Left hindlimb (tissue), 1 donor: ENCODE measurements at places on chromosomes 1 and 21.

GRCh38 chr1:54480525-54480848, 67.5 kb upstream of the ACOT11 start:
- DNase-seq, result peak; percentile 67

- peak; percentile 72 for DNase-seq
Observed at GRCh38 chr1:25232866-25233784, 823 bp upstream of the SYF2 start.

DNA sequence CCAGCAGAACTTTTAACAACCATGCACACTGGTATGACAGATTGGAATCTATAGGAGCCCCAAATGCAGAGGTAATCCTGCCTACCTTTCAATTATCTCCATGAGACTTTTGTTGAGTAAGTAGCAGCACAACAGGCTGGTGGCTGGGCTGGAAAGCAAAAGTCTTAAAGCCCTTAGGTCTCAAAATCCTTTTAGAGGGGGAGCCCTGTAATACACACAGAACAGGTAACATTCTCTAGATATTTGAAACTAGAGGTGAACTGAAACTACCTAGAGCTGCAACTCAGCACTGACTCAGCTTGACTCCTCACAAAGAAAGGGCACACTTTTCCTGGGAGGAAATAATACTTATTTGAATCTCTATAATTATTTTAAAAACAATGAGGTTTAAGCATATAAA, 71.5 kb downstream of the CLCA4 start:
- DNase-seq, result no peak

- DNase-seq, result peak; percentile 38
Observed at GRCh38 chr1:165152727-165153126, 203.8 kb downstream of the LMX1A start.

- no peak for DNase-seq
Observed at GRCh38 chr1:225863167-225863566, 19.0 kb downstream of the TMEM63A start.

GRCh38 chr1:17118706-17119075, 560 bp downstream of the PADI2 start:
- no peak for DNase-seq

DNA sequence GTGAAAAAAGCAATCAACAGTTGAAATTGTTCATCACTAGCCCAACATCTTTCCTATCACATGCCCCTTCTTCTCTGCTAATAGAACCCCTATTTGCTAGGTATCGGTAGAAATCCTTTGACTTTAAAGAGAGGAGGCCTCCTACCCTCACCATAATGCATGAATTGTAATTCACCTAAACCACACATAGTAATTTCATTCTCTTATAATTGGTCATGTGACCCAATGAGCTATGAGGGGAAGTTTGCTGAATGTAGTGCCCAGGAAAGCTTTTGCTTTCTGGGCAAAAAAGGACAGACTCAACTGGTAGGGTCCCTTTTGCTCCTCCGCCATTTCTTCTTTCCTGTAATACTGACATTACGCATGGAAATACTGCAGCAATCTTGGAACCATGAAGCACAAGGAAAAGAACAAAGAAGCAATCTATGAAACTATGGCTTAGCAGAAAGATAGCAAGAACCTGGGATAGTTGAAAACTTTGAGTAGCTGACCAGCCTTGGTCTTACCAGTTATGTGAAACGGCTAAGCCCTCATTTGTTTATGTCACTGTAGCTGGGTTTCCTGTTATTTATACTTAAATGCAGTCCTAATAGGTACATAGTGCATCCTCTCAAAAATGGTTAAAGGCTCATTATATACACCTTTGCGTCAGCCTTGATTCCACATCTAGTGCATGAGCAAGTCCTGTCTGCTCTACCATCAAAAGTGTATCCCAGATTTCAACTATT, 10.2 kb upstream of the CHI3L2 start:
- DNase-seq, result no peak

GRCh38 chr1:225488676-225489075, 60.8 kb upstream of the LBR start:
- no peak for DNase-seq

GRCh38 chr1:7407544-7407895, 363.6 kb upstream of the VAMP3 start:
- DNase-seq, result no peak

DNA sequence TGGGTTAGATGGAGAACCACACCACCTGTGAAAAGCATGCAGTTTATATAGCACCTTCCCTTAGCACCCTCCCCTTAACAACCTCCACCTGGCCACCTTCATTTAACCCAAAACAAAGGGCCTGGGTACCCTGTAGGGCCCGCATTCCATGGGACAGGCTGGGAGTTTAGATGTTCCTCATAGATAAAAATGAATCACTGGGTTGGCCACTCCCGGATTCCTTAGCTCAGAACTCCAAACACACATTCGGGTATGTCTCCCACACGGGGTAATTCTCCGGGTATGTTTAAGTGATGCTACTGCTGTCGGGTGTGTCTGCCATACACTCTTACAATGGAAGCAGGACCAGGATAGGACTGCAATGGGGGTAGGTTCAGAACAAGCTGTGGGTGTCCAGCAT, 43.9 kb upstream of the FOXO6 start:
- no peak for DNase-seq

- DNase-seq, result no peak
Observed at GRCh38 chr1:998995-999724, 737 bp downstream of the HES4 start.

GRCh38 chr1:226104671-226105121, 42.2 kb downstream of the H3-3A start:
- DNase-seq, result no peak

DNA sequence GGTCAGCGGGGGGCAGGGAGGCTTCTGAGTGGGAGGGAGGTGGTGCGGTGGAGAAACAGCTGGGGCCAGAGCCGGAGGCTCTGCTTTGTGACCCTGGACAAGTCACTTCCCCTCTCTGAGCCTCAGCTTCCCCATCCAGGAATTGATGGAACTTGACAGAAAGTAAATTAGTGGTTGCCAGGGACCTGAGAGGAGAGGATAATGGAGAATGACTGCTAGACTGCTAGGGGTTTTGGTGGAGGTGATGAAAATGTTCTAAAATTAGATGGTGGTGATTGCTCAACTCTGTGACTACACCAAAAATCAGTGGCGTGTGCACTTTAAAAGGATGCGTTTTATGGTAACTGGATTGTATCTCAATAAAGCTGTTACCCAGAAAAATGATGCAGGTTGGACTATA, 100.9 kb downstream of the ARHGEF10L start:
- DNase-seq, result no peak

DNA sequence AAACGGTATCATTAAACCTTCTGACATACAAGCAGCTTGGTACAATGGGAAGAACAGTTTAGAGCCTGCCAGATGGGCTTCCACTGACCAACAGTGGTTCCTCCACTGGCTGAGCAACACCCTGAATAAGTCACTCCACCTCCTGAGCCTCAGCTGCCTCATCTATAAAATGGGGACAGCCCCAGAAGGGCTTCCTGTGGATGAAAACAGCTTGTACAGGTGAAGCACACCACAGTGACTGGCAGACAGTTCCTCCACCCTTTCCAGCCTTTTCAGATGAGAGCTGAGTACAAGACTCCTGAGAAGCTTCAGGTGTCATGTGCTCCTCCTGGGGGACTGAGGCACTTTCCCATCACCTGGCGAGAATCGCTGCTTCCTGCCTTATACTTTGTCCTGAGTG, 2.1 kb downstream of the CAPZB start:
- DNase-seq, result no peak

GRCh38 chr1:9909234-9910046, 629 bp downstream of the CTNNBIP1 start:
- DNase-seq, result no peak

DNA sequence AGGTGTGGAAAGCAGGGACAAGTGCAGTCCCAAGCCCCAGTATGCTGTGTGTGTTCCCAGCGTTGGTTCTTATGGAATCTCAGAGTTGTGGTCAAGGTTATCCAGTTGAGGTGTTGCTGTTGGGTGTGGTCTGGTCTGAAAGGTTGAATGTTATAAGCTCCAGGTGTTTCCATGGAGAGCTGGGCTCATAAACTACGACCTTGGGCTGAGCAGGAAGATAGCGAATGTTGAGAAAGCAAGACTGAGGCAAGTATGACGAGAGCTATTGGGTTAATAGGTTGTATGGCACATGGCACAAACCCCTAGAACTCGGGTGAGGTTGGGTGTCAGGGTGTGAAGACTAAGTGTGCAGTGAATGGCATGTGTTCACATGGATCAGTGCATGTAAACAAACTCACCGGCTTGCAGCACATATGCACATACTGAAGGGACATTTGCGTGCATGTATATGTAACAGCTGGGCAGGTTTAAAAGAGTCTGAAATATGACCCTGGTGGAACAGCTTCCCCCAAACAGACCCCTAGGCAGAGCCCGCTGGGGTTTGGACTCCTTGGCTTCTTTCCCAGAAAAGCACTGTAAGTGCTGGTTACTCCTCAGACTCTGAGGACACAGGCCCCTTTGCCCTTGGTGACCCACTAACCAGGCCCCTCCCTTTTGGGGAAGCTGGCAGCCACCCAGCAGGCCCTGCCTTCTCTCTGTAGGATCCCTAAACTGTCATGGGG, 117.5 kb downstream of the NAV1 start:
- DNase-seq, result peak; percentile 90

DNA sequence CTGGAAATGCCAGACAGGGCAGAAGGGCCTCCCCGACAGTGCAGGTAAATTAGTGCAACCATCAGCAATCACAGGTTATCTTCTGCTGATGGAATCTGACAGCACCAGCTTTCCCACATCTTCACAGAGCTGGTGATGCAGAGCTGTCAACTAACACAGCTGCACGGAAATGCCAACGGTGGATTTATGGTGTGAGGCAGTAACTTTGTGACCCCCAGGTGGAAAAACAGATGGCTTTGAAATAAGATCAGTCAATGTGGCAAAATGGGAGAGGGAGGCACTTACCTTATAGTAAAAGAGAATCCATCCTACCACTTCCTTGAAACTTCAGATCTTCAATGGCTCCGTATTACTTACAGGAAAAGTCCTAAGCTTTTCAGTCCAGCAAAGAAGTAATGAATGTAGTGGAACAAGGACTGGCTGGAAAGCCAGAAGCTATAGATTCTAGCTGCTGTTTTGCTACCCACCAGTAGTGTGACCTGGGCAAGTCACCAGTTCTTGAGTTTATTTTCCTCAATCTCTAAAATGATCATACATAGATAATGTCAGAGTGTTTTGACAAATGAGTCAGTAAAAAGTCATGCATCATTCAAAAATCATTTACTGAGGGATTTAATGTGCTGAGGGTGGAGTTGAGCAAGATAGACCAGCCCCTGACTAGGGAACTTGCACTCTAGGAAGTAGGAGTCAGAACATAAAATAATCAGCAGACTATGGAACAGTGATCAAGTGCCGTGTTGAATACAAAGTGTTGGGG, 245.7 kb upstream of the JUN start:
- DNase-seq, result no peak

GRCh38 chr1:194067772-194068171, 881.4 kb upstream of the B3GALT2 start:
- no peak for DNase-seq

DNA sequence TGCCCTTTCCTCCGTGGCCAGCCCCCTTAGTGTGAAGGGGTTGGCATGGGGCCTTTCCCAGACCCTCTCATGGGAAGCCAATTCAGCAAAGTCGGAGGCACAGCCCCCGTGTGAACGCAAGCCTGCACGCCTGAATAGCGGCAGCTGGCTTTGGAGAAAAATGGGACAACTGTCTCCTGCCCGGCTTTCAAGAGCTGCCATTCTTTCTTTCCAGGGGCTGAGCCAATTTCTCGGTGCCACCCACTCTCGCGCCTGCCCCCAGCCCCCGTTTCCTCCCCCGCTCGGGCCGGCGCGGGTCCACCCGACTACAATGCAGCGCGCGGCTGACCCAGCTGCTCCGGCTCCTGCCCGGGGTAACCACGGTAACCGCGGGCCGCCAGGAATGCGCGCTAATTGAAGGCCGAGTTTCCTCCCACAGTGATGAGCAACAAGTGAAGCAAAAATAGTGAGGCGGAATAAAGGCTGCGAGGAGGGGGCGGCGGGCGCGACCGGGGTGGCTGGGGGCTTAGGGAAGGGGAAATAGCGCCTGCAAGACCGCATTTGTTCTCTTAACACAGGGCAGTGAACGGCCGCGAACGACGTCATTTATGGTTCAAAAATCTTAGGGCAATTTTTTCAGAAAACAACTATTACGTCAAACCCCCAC, 27.8 kb downstream of the ILDR2 start:
- peak; percentile 84 for DNase-seq

DNA sequence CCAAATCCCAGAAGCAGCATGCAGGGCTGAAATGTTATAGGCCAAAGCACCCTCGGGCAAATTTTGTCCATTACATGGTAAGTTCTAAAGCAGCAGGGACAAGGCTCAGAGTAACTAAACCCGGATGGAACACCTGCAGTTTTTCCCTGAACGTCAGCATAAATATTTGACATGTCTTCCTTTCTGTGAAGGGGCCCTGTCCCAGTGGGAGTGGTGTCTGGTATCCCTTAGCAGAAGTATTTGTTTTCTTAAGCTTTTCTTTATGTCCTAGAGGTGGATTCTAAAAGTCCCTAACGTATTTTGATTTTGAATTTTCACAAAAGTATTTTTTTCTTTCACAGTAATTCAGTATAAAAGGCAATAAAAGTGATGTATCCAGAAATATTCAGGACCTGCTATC, 223.9 kb downstream of the ST6GALNAC3 start:
- no peak for DNase-seq

DNA sequence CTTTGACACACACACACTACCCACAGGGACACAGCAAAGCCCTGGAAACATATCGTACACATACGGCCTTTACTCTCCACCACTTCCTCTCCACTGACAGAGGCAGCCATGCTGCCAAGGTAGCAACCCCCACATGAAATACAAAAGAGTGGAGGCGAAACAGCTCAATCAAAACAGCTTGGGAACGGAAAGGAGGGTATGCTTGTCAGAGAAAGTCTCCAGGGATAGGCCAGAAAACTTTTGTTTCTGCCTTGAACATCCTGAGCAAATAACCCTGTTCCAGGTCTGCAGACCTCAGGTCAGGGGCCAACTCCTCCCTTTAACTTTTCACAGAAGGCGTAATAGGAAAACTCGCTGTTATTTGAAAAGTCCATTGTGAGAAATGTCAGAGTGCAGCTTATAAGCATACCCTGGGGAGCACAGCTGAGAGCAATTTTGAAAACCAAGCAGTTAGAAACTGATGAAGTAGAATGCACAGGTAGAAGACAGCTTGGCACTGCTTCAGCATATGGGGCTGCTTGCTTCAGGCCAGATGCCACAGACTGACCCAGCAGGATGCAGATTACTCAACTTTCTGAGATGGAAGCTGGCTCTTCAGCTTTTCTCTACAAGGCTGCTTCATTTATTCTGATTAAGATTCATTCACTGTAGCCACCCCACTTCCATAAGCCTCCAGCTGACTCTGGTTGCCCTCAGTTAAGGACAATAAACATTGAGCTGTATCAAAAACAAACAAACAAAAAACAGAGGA, 18.0 kb downstream of the KIAA0319L start:
- no peak for DNase-seq

DNA sequence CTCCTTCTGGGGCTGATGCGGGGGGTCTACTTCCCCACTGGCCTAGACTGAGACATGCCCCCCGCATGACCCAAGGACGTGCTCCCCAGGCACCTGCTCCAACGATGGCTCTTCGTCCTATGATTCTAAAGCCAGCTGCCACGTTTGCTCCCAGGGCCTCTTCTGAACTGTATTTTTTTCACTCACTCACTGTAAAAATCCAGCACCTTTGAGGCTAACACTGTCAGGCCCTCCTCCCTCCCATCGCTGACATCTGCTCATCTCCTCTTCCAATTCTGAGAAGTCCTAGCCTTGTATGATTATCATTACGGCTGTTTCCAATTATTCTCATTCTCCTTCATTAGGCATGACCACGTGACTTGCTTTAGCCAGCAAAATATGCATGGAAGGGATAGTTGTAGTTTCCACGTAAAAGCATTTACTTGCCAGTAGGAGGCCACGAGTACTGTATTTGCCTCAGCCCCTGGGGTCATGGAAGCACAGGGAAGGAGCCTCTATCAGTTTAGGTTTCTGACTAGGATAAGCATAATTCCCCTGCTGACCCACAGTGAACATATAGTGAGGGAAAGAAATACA, 19.1 kb upstream of the EDN2 start:
- DNase-seq, result no peak
